GM23248 (cell line): ENCODE measurements at places on chromosomes 4 and X. TPM values are rescaled to one million over a fixed set of nuclear protein-coding genes. Genes with fewer than 3 reads are reported as not detected.
A peak's percentile ranks its signal among the peaks of the same experiment; 100 is the strongest.

DNA sequence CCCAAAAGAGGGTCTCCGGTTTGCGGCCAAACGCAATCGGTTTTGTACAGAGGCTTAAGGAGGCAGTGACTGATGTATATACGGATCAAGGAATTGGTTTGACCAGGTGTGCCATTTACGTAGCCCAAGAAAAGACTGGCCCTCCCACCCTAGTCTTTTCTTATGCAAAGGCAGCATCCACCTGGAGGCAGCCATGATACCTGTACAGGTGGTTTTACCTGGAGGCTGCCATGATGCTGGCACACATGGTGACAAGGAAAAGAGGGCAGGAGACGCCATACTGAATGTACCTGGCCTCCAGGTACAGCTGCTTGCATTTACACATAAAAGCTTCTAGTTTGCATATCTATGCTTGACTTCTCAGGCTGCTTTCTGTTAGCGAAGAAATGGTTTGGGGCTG, 917.7 kb upstream of the INTU start:
- H3K4me3 ChIP-seq = no peak overlapping the region
- no peaks in the 10 kb centered on the region for H3K27me3 ChIP-seq
- H3K4me1 ChIP-seq = no peaks in the 10 kb centered on the region
- no peak overlapping the region for H3K27ac ChIP-seq
- no peak for DNase-seq

Gene C4orf51
- total RNA-seq = not detected in 2 replicates

DNA sequence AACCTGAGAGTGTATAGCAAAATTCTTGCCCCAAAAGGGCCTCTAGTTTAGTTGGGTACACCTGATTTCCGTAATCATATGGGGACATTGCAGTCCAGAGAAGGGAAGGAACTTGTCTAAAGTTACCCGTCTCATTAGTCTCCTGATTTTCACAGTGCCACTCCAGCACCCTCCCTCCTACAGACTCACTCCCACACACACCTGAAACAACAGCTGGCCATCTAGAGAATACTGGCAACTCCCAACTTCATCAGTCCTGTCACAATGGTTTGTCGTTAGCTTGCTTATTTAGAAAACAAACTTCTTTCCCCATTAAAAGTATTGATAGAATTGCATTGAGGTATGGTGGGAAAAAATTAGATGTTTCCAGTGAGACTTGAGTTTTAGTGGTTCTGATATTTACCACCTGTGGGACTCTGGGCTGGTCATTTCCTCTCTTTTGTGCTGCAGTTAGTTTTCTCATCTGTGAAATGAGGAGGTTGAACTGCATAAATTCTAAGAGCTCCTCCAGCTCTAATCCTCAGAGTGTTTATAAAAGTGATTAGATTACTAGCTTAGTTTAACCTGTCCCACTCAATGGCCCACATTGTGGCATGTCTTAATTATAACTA, 1.7 kb downstream of the IL13RA1 start:
- no peak overlapping the region for H3K4me3 ChIP-seq
- H3K27me3 ChIP-seq = no peaks in the 10 kb centered on the region
- H3K36me3 ChIP-seq = no peaks in the 10 kb centered on the region
- peaks cover 40% of the 10 kb centered on the region for H3K4me1 ChIP-seq
- DNase-seq = no peak
- H3K27ac ChIP-seq = no peak overlapping the region; the same call in 1 of the 2 replicates

DNA sequence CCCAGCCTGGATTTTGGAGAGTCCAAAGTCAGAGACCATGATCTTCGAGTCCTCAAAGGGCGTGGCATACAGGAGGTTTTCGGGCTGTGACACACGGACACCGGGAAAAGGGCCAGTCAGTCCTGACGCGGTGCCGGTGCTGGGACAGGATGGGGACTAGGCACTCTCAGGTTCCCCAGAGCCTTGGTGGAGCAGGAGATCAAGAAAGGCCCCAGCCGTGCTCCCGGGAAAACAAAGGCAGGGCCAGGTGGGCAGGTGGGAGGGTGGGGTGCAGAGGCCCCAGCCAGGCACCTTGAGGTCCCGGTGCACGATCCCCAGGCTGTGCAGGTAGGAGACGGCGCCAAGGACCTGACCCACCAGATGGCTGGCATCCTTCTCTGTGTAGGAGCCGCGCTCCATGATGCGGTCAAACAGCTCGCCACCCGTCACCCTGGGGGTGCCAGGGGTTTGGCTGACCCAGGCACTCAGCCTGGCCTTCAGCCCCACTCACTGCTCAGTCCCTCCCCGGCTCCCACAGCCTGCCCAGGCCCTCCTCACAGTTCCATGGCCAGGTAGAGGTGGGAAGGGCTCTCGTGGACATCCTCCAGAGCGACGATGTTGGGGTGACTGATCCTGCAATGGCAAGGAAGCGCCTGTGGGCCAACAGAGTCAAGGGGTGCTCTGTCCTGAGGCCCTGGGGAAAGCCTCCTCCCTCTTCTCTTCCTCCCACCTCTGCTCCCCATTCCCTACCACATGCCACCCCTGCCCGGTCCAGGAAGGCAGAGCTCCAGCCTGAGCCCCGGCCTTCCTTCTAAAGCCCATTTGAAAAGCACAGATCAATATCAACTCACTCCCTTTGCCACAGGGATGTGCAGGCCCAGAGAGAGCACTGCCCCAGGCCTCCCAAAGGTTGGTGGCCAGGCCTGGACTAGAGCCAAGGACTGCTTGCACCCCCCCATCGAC, 1.8 kb downstream of the PNCK start:
- no peaks in the 10 kb centered on the region for H3K27me3 ChIP-seq
- H3K36me3 ChIP-seq = no peaks in the 10 kb centered on the region
- no peak for DNase-seq

DNA sequence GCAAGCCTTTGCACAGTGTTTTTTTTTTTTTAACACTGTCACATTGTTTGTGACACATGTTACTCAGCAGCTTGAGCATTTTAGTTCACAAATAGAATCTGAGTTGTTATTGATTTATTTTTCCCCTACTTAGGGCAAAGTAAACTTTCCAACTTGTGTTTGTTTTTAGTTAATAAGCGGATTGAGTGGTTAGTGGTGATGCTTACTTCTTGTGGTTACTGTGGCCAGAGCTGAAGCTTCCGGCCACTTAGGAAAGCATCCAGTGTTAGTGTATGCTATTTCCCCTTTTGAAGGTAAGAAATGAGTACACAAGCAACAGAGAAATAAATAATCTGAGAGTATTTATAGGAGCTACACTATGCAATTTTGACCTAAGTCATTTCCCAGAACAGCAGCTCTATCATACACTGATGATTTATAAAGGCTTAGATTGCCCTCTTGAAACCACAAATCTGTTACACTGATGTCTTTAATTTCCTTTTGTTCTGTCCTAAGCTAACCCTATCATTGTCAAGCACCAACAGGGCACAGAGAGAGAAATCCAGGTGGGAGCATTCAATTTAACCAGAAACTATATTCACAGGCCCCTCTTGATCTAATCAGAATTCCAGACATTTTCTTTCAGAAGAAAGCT, 2464.6 kb downstream of the PCDH7 start:
- no peaks in the 10 kb centered on the region for H3K4me1 ChIP-seq
- no peaks in the 10 kb centered on the region for H3K36me3 ChIP-seq
- DNase-seq = no peak
- no peak overlapping the region for H3K27ac ChIP-seq
- H3K4me3 ChIP-seq = no peak overlapping the region

- no peaks in the 10 kb centered on the region for H3K27me3 ChIP-seq
- no peak for DNase-seq
- H3K4me1 ChIP-seq = no peaks in the 10 kb centered on the region
- H3K36me3 ChIP-seq = no peaks in the 10 kb centered on the region
These were observed 187.9 kb upstream of the FAM9B start for GRCh38 chrX:9221781-9222180.

- H3K36me3 ChIP-seq = no peaks in the 10 kb centered on the region
- no peaks in the 10 kb centered on the region; the same call in 1 of the 2 replicates for H3K27me3 ChIP-seq
- H3K27ac ChIP-seq = no peak overlapping the region
- DNase-seq = no peak
These were observed 11.6 kb downstream of the JAKMIP1 start for GRCh38 chr4:6188687-6189305.

Gene COPS4
- total RNA-seq = 69.2 and 83.7 TPM in 2 replicates

GRCh38 chr4:123209436-123209835, 187.2 kb upstream of the SPRY1 start:
- H3K4me1 ChIP-seq = no peaks in the 10 kb centered on the region
- no peaks in the 10 kb centered on the region for H3K27me3 ChIP-seq
- H3K4me3 ChIP-seq = no peak overlapping the region
- no peaks in the 10 kb centered on the region for H3K36me3 ChIP-seq

Gene SH2D1A
- not detected in 2 replicates for total RNA-seq

Gene GLRA3
- not detected in 2 replicates for total RNA-seq

GRCh38 chr4:174451718-174452296, 70.5 kb downstream of the HPGD start:
- H3K36me3 ChIP-seq = no peaks in the 10 kb centered on the region
- no peak overlapping the region for H3K4me3 ChIP-seq
- no peak for DNase-seq

Gene NIPAL1
- 3.7 TPM in 1 of 2 replicates, not detected in the other for total RNA-seq

Gene HTR2C
- total RNA-seq = not detected in 2 replicates

DNA sequence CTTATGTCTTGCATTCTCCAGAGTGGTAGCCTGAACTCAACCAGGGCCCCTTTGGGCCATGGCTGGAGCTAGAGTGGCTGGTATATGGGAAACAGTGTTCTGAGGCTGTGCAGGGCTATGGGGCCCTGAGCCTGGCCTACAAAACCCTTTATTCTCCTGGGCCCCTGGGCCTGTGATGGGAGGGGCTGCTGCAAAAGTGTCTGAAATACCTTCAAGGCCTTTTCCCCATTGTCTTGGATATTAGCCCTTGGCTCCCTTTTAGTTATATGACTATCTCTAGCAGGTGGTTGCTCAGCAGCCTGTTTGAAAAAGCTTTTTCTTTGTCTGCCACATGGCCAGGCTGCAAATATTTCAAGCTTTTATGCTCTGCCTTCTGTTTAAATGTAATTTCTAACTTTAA, 22.5 kb downstream of the APOOL start:
- H3K4me3 ChIP-seq = no peak overlapping the region
- no peak overlapping the region for H3K27ac ChIP-seq
- H3K36me3 ChIP-seq = no peaks in the 10 kb centered on the region
- DNase-seq = no peak
- no peaks in the 10 kb centered on the region for H3K4me1 ChIP-seq

DNA sequence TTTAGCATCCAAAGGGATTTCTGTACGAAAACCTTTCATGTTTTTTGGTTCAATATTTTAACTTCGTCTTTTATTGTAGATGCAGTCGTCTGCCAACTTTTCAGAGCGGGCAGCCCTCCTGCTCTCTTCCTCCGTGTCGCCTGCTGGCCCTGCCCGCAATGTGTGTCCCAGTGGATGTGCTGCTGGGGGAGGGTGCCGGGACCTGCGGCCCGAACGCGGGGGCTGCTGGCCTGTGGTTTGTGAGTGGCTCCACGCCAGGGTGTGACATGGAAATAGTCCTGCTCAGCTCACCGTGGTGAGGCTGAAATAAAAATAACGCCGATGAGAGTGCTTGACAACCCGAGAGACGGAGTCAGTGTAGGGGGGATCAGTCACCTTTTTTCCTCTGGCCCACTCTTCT, 59.7 kb upstream of the GRPEL1 start:
- no peak for DNase-seq
- H3K36me3 ChIP-seq = no peaks in the 10 kb centered on the region
- H3K27ac ChIP-seq = no peak overlapping the region

GRCh38 chr4:106893903-106894302, 142.2 kb downstream of the DKK2 start:
- no peaks in the 10 kb centered on the region for H3K36me3 ChIP-seq
- no peak overlapping the region for H3K27ac ChIP-seq
- no peak for DNase-seq
- no peaks in the 10 kb centered on the region for H3K27me3 ChIP-seq

DNA sequence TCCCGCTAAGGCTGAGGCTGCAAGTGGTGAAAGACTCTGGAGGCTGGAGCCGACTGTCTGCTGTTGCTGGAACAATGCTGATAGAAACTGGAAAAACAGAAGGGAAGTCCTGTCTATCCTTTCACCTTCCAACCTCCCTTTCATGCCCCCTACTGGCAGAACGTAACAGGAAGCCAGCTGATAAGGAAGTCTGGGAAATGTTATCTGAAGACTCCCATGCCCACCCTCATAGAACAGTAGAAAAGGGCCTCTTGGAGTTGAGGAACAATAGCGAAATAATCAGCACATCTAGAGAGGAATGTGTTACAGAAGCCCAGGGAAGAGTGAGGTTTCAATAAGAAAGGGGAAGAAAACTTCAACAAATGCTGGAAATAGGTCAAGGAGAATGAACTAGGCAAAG, 117.1 kb upstream of the DKK2 start:
- H3K27ac ChIP-seq = no peak overlapping the region
- H3K27me3 ChIP-seq = no peaks in the 10 kb centered on the region
- no peaks in the 10 kb centered on the region for H3K36me3 ChIP-seq
- no peak overlapping the region for H3K4me3 ChIP-seq

- peak; percentile 63 for DNase-seq
- peak overlapping the region; percentile 88 for H3K27ac ChIP-seq
- peak overlapping the region; percentile 33; the same call in 1 of the 2 replicates for H3K4me3 ChIP-seq
- no peaks in the 10 kb centered on the region for H3K36me3 ChIP-seq
- H3K27me3 ChIP-seq = no peaks in the 10 kb centered on the region
These were observed 53.4 kb downstream of the PALLD start for GRCh38 chr4:168550064-168550766.

GRCh38 chr4:110096405-110096804, 102.0 kb downstream of the ELOVL6 start:
- no peak for DNase-seq
- H3K27ac ChIP-seq = no peak overlapping the region
- H3K4me1 ChIP-seq = peaks cover 11% of the 10 kb centered on the region
- no peak overlapping the region for H3K4me3 ChIP-seq
- no peaks in the 10 kb centered on the region for H3K27me3 ChIP-seq

Gene MAGEA11
- total RNA-seq = not detected in 2 replicates

DNA sequence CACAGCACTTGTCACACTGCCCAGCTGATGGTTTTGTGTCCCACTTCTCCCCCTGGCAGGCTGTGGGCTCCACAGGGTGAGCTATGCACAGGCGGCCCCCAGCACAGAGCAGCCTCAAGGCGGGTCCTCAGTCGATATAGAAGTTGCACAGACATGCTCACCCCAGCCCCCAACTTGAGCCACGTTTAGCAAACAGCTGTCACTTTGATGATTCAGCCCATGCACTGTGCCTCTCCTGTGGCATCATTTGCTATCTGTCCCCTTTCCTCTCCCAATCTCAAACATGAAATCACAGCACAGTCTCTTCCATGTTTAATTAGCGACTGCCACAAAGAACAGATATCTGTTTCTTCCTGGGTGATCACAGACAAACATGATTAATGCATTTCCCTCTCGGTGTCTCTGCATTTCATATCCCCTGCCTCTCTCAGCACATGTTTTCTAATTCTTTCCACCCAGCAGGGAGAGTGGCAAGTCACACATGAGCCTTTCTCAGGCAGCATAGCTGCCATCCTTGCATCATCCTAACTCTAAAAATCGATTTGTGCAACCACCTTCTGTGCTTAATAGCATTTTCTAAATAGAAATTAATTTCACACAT, 204.9 kb downstream of the EVC2 start:
- H3K27ac ChIP-seq = no peak overlapping the region
- H3K36me3 ChIP-seq = no peaks in the 10 kb centered on the region
- no peaks in the 10 kb centered on the region for H3K27me3 ChIP-seq
- peaks cover 7% of the 10 kb centered on the region; the same call in 1 of the 2 replicates for H3K4me1 ChIP-seq

Gene ARR3
- total RNA-seq = not detected in 2 replicates

DNA sequence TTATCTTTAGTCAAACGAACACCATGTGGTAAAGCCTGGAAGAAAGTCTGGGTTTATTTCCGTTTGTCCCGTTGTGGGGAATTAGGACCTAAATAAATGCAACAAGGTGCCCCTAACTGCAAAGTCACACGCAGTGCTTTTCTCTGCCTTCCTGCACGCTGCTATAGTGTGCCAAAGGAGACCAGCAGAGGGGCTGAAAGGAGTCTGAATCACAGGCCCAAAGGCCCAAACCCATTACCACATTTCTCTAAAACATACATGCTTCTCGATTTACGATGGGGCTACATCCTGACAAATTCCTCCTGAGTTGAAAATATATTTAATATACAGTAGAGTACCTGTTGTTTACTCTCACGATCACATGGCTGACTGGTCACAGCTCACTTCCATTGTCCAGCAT, 4.5 kb downstream of the VEGFC start:
- 0 out of 2 replicates have a peak, but pooled peaks cover 12% of the 10 kb centered on the region for H3K36me3 ChIP-seq
- H3K27me3 ChIP-seq = no peaks in the 10 kb centered on the region
- peak overlapping the region; percentile 89 for H3K4me3 ChIP-seq
- peaks cover 55% of the 10 kb centered on the region for H3K4me1 ChIP-seq
